Mesothelial cell of epicardium (in vitro differentiated cells): ENCODE measurements at places on chromosomes 6 and 20.

DNA sequence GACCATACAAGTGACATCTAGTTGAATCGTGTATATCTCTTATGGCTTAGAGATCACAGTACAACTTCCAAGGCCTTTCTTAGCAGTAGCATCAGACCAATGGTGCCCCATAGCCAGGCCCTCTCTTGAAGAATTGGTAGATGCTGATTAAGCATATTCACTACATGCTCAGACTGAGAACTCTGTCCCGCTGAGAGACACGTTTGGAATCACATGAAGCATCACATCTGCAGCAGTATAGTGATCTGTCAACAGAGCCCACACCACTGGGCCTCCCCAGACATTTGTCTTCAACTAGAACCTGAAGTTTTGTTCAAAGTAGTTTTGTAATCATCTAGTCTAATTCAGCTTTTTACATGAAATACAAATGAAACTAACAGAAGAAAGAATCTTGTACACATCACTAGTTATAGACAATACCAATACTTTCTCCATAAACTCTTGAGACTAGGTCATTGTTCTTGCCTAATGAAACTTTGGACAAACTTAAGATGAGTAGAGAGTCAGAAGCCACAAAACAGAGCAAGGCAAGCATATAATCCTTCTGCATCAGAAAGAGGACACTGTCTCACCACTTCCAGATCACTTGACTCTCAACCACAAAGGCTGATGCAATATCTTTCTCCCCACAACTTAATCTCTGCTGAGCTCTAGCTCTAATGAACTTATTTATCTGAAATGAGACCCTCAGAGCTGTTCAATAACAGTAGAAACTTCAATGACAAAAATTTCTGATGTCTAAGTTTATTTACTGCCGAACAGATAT, 182.7 kb downstream of the TBX18 start:
- H3K36me3 ChIP-seq, result peaks cover 2% of the 10 kb centered on the region
- H3K27ac ChIP-seq, result no peak overlapping the region
- no peak overlapping the region for H3K4me3 ChIP-seq

GRCh38 chr20:6908673-6909072, 141.2 kb downstream of the BMP2 start:
- DNase-seq, result no peak
- peaks cover 4% of the 10 kb centered on the region for H3K4me1 ChIP-seq
- no peaks in the 10 kb centered on the region for H3K36me3 ChIP-seq
- no peak overlapping the region for H3K4me3 ChIP-seq

DNA sequence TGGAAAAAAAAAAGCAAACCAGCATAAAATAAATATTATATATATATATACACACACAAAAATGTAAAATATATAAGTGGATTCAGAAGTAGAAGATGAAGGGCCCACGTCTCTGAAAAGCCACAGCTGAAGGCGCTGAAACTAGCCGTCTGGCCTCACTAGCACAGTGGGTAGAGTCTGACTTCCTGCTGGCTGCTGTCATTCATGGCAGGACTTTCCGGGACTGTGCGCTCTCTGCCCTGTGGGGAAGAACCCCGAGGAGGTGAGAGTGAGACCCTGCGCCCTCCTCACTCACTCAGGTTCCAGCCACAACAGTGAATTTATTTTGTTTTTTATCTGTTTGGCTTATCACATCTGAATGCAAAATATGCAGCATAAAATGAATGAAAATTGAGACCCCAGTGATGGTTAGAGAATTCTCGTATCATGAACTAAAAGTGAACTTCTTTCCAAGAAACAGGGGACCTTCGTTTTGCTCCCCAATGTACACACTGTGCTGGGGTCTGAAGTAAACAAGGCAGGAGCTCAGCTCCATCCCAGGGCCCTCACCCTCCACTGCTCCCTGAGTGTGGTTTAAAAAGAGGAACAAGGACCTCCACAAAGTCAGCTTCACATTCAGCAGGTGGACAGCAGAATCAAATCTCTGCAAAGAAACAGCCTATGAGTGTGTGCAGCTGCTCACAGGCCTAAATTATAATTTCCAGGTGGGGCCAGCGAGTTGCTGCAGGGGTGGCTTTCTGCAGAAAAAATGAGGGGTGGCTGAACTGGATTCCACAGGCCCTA, 1.3 kb upstream of the RAMACL start:
- H3K4me1 ChIP-seq, result peaks cover 41% of the 10 kb centered on the region
- no peaks in the 10 kb centered on the region for H3K27me3 ChIP-seq
- no peaks in the 10 kb centered on the region for H3K36me3 ChIP-seq
- DNase-seq, result no peak
- H3K4me3 ChIP-seq, result no peak overlapping the region
- no peak overlapping the region for H3K27ac ChIP-seq

- H3K36me3 ChIP-seq, result no peaks in the 10 kb centered on the region
- H3K4me1 ChIP-seq, result peaks cover 8% of the 10 kb centered on the region
- no peaks in the 10 kb centered on the region for H3K27me3 ChIP-seq
- H3K4me3 ChIP-seq, result no peak overlapping the region
- H3K27ac ChIP-seq, result no peak overlapping the region
These were observed 22.9 kb downstream of the TMEM14A start for GRCh38 chr6:52693773-52694172.

GRCh38 chr6:27866357-27867050, 45.7 kb downstream of the OR2B2 start:
- DNase-seq, result no peak
- H3K27me3 ChIP-seq, result no peaks in the 10 kb centered on the region
- H3K36me3 ChIP-seq, result peaks cover 5% of the 10 kb centered on the region
- peaks cover 40% of the 10 kb centered on the region for H3K4me1 ChIP-seq
- H3K27ac ChIP-seq, result peak overlapping the region; percentile 88

GRCh38 chr20:59028812-59029211, 3.3 kb downstream of the ATP5F1E start:
- no peak for DNase-seq
- H3K4me3 ChIP-seq, result peak overlapping the region; percentile 11
- peak overlapping the region; percentile 47 for H3K27ac ChIP-seq
- H3K36me3 ChIP-seq, result peaks cover 36% of the 10 kb centered on the region
- H3K27me3 ChIP-seq, result no peaks in the 10 kb centered on the region

DNA sequence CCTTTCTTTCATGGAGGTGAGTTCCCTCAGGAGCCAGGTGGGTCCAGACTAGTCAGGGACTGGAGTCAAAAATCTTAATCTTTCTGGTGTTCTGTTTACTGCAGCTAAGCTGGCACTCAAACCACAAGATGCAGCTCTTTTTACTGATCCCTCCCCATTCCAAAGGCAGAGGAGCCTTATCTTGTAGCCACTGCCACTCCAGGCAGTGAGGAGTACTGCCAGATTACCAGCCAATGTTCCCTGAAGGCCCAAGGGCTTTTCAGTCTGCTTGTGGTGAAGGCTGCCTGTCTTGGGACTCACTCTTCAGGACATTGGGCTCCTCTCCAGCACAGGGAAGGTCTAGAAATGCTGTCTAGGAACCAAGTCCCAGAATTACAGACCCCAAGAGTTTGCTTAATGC, 490.4 kb upstream of the ADGRB3 start:
- no peak overlapping the region for H3K27ac ChIP-seq
- H3K4me3 ChIP-seq, result no peak overlapping the region
- H3K27me3 ChIP-seq, result no peaks in the 10 kb centered on the region
- no peaks in the 10 kb centered on the region for H3K36me3 ChIP-seq
- no peak for DNase-seq

- DNase-seq, result no peak
- H3K27ac ChIP-seq, result no peak overlapping the region
- no peaks in the 10 kb centered on the region for H3K27me3 ChIP-seq
- H3K36me3 ChIP-seq, result no peaks in the 10 kb centered on the region
- H3K4me3 ChIP-seq, result no peak overlapping the region
These were observed 46.6 kb upstream of the CCN6 start for GRCh38 chr6:112007254-112007653.

DNA sequence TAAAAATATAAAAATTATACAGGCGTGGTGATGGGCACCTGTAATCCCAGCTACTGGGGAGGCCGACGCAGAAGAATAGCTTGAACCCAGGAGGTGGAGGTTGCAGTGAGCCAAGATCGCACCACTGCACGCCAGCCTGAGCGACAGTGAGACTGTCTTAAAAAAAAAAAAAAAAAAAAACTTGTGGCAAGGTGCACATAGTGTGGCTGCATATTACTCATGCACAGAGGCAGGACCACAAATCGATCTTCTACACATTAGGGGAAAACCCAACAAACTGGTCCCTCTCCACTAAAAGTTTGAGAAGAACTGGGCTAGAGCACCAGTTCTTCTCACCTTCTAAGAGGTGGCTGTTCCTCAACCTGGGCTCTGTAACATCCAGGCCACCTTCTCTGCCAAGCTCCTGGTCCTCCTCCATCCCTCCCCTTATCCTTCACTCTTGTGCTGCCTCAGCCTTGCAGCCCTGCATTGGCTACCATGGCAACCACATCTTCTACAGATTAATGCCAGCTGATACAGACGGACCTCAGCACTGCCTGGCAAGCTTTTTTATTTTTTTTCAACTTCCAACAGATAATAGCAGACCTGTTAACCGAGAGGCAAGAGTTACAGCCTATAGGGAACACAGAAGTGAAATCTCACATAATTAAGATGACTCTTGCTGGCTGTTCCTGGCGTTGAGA, 88.0 kb downstream of the ATP9A start:
- H3K27ac ChIP-seq, result no peak overlapping the region
- H3K36me3 ChIP-seq, result peaks cover 31% of the 10 kb centered on the region
- H3K4me1 ChIP-seq, result no peaks in the 10 kb centered on the region
- H3K27me3 ChIP-seq, result no peaks in the 10 kb centered on the region

- DNase-seq, result no peak
- no peak overlapping the region for H3K4me3 ChIP-seq
- H3K36me3 ChIP-seq, result no peaks in the 10 kb centered on the region
- peaks cover 5% of the 10 kb centered on the region for H3K4me1 ChIP-seq
- H3K27ac ChIP-seq, result no peak overlapping the region
These were observed 163.5 kb downstream of the KIF6 start for GRCh38 chr6:39561536-39562266.

DNA sequence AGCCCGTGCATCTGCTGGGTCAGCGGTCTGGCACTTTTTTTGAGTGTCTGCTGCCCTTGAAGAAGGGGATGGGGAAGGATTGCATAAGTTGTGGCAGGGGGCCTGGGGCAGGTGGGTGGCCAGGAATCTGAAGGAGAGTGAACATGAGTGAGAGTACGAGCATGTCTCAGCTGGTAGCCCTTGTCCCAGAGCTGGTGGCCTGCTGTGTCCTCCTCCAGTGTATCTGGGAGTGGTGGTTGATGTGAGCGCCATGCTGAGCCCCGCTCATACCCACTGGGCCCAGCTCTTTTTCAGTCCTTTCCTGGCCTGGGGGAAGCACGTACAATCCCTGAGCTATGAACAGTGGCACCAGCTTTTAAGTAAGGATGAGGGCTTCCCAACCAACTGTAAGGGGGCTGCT, 136.2 kb upstream of the AGPAT4 start:
- H3K27ac ChIP-seq, result no peak overlapping the region
- peaks cover 21% of the 10 kb centered on the region for H3K4me1 ChIP-seq
- peaks cover 2% of the 10 kb centered on the region for H3K27me3 ChIP-seq

GRCh38 chr20:19473216-19473921, 260.9 kb downstream of the SLC24A3 start:
- H3K27me3 ChIP-seq, result peaks cover 38% of the 10 kb centered on the region
- no peak for DNase-seq
- H3K4me3 ChIP-seq, result no peak overlapping the region
- no peaks in the 10 kb centered on the region for H3K36me3 ChIP-seq
- H3K27ac ChIP-seq, result no peak overlapping the region
- no peaks in the 10 kb centered on the region for H3K4me1 ChIP-seq

GRCh38 chr6:42390228-42390934, 61.3 kb downstream of the TRERF1 start:
- H3K4me1 ChIP-seq, result no peaks in the 10 kb centered on the region
- H3K36me3 ChIP-seq, result no peaks in the 10 kb centered on the region
- H3K4me3 ChIP-seq, result no peak overlapping the region
- H3K27ac ChIP-seq, result no peak overlapping the region
- no peaks in the 10 kb centered on the region for H3K27me3 ChIP-seq

DNA sequence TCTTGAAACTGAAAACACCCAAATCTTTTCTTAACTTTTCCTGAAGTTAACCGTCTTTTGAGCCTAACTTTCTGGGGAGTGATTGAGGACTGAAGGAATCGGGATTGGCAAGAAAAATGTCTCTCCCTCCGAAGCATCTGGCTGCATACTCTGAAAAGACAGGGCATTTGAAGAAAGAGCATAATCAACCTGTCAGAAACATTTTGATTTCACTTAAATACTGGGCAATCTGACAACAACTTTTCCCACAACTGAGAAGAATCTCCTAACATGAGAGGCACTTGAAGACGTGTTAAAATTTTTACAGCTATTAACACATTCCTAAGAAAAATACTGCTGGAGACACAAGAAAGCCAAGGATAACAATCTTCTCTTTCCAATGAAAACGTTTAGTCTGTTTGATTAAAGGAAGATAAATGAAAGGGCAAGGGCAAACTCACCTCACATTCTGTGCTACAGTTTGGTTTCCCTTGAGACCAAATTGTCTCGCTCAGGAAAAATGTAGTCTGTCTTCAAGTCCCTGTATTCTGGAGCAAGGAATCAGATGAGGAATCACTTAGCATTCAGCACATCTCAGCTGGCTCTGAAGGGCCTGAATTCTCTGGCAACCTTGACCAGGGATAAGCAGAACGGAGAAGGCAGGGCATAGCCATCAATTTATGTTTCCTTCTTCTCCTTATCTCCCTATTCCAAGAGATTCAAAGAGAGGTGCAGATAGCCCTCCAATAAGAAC, 76.1 kb downstream of the TBX18 start:
- no peak for DNase-seq
- peaks cover 12% of the 10 kb centered on the region for H3K27me3 ChIP-seq
- peaks cover 9% of the 10 kb centered on the region for H3K4me1 ChIP-seq
- H3K27ac ChIP-seq, result no peak overlapping the region
- H3K36me3 ChIP-seq, result no peaks in the 10 kb centered on the region
- H3K4me3 ChIP-seq, result no peak overlapping the region

- H3K4me3 ChIP-seq, result no peak overlapping the region
- no peaks in the 10 kb centered on the region for H3K27me3 ChIP-seq
- H3K27ac ChIP-seq, result no peak overlapping the region
- DNase-seq, result no peak
These were observed 50.0 kb downstream of the RTN4IP1 start for GRCh38 chr6:106579281-106579680.
